ENCODE measurements at places on chromosomes 12 and 14.

DNA sequence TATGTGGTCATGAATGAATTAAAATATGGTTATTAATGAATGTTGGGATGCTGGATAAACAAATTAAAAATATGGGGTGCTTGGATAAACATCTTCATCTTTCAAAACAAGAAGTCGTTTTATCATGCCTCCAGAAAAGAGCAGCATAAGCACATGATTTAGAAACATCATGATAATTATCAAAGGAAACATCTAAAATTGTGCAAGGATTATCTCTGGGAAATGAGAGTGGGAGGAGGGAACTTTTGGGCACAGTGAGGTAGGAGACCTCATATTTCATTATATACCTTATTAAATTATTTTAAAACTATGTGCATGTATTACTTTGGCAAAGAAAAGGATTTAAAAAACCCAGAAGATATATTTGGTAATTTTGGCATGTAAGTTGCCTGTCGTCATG, 8.9 kb downstream of the C3AR1 start:
- no peak for DNase-seq

- no peak for DNase-seq
Observed at GRCh38 chr14:55800156-55800785, 220.3 kb downstream of the KTN1 start.

- no peak for DNase-seq
Observed at GRCh38 chr14:95953111-95953724, 76.6 kb downstream of the TUNAR start.

DNA sequence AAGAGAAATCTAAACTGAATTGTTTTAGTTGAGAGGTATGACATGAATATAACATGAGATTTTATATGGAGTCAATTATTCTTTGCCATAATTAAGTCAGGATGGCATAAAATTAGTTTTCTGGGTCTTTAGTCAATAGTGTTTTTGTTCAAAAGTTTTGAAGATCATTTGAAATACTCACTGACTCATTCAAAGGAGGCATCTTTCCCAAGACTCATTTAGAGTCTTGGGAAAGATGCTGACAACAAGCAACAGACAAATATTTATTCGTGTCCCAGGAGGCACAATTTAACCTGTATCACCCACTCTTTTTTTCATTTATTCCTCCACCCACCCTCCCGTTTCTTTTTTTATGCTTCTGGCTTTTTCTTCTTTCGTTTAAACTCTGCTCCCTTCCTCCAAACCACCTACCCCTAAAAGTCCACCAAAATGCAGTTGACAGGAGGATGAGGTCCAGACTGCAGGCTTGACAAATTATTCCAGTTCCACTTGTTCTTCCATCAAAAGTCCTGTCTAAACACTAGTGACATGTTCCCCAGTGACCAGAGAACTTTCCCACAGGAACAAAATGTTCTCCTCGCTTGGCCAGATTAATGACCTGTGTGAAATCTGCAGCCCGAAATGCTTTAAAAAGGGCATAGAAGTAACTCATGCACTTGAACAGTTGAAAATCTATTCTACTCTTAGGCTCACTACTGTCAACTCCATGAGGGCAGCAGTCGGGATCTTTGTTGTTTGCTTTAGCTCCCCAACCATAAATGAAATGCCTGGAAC, 43.3 kb upstream of the CSRP2 start:
- DNase-seq, result no peak

DNA sequence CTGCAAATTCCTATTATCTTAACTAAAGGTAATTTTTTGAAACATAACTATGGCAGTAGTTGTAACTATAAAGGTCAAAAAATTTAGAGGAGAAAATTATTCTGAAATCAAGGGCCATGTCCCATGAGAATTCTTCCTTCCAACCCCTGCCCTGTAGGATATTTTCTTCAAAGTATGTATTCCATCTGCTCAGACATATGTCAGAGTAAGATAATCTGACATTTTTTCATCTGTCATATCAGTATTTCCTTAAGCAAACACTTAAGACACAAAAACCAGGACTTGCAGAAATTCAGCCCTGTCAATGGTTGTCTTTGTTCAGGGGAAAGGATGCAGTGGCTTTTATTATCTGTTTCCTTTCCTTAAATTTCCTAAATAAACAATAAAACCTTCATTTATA, 36.3 kb downstream of the ACSS3 start:
- DNase-seq, result no peak
